Karpas-422 (cell line): ENCODE measurements at places on chromosomes 6 and 20.

DNA sequence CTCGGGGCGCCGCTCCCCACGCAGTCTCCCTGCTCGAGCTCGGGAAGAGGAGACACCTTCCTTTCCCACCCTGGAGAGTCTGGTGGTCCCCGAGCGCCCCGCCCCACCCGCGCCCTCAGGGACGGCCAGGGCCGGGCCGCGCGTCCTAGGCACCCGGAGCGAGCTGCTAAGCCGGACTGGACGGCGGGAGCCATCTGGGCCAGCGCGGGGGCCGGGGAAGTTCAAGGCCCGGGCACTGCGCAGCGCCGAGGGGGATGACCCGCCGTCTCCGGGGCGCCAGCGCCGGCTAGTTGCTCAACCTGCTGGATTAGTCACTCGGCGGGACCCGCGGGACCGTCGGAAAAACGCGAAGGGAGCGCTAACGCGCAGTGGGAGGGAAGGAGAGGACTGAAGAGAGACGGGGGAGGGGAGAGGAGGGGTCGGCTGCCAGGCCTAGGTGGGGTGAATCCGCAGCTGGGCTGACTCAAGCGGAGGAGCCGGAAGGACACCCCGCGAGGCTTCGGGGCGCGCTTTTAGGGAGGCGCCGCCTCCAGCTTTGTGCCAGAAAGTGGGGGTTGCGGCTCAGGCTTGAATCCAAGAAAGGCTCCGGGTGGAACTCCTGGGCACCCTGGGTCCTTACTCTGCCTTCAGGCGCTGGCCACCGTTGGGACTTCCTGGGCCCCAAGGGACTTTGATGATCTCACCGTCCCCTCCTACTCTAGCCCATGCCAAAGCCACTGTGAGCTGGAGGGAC lies 75.7 kb upstream of the FOXP4 start:
- H3K27me3 ChIP-seq: no peaks in the 10 kb centered on the region
- no peaks in the 10 kb centered on the region for H3K4me1 ChIP-seq
- H3K36me3 ChIP-seq: no peaks in the 10 kb centered on the region
- no peak overlapping the region for H3K27ac ChIP-seq
- no peak overlapping the region for H3K4me3 ChIP-seq

DNA sequence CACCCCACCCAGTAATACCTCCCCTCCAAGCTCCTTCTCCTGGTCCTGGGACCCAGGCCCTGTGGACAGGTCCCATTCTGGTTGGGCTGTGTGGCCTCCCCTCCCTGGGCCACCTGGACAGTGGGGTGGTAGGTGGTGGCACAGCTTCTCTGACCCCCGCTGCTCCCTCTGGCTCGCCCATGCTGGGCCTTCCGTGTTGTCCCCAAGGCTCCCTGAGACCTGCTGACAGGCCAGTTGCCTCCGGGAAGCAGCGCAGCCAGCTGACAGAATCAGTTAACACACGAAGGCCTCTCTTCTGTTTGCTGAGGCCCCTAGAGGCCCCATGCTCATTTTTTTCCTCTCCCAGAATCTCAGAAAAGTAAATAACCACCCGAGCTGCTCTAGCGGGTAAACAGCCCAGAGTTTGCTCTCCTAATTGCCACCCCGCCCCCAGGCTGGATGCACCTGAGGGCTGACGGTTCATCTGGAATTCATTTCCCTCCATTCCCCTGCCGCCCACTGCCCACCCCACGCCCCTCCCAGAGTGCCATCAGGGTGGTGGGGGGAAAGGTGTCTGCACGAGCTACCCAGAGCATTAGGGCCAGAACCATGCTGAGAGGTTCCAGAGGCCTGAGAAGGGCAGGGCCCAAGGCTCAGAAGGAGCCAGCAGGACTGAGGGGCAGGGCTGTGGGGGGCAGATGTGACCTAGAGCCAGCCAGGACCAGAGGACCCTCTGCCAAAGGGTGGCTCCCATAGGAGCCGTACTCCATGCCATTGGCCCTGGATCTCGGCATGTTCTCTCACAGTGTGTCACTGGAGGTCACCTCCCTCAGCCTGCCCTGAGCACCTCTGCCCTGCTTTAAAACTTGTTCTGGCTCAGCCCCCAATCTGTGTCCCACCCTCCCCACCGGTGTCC lies 157.5 kb downstream of the GRM4 start:
- no peaks in the 10 kb centered on the region for H3K36me3 ChIP-seq
- no peak overlapping the region for H3K27ac ChIP-seq
- no peak overlapping the region for H3K4me3 ChIP-seq
- H3K27me3 ChIP-seq: no peaks in the 10 kb centered on the region

GRCh38 chr6:82178077-82178758 lies 69.3 kb downstream of the IBTK start:
- no peaks in the 10 kb centered on the region for H3K27me3 ChIP-seq
- no peak overlapping the region for H3K4me3 ChIP-seq
- no peaks in the 10 kb centered on the region for H3K4me1 ChIP-seq

- no peaks in the 10 kb centered on the region for H3K36me3 ChIP-seq
- no peak for DNase-seq
- no peaks in the 10 kb centered on the region for H3K4me1 ChIP-seq
- H3K27ac ChIP-seq: no peak overlapping the region
These were observed 11.9 kb upstream of the KIAA1755 start for GRCh38 chr20:38272398-38272797.

GRCh38 chr6:44270526-44271405 lies 516 bp downstream of the TMEM151B start:
- H3K4me3 ChIP-seq: peak overlapping the region; percentile 47; the same call in 1 of the 2 replicates
- H3K36me3 ChIP-seq: no peaks in the 10 kb centered on the region
- no peaks in the 10 kb centered on the region for H3K27me3 ChIP-seq
- DNase-seq: no peak
- H3K4me1 ChIP-seq: peaks cover 3% of the 10 kb centered on the region; the same call in 1 of the 2 replicates

DNA sequence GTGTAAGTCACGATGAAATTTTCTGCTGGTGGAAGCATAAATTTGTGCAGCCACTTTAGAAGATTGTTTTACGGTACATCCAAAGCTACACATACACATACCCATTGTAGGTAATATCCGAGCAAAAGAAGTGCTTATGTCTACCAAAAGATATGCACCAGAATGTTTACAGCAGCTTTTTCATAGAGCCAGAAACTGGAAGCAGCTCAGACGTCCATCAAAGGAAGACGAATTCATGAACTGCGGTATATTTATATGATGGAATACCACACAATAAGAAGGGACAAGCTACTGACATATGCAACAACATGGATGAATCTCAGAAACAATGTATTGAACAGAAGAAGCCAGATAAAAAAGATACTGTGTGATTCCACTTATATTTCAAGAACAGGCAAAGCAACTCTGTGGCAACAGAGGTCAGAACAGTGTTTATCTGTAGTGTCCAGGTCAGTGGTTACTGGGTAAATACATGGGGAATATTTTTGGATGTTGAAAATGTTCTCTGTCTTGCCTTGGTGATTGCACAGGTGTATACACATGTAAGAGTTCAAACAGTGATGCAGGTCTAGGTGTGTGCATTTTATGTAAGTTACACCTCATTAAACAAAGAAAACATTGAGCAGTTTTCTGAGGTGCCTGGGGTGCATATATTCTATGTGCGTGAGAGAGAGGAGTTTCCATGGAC lies 51.9 kb upstream of the EXOC2 start:
- no peaks in the 10 kb centered on the region for H3K27me3 ChIP-seq
- DNase-seq: peak; percentile 28
- H3K36me3 ChIP-seq: no peaks in the 10 kb centered on the region
- H3K4me1 ChIP-seq: no peaks in the 10 kb centered on the region

- DNase-seq: peak; percentile 55
- H3K27ac ChIP-seq: no peak overlapping the region
- no peaks in the 10 kb centered on the region for H3K36me3 ChIP-seq
- H3K27me3 ChIP-seq: no peaks in the 10 kb centered on the region
- peaks cover 9% of the 10 kb centered on the region for H3K4me1 ChIP-seq
- no peak overlapping the region for H3K4me3 ChIP-seq
These were observed 3.7 kb upstream of the CMTR1 start for GRCh38 chr6:37429352-37429750.

- peak; percentile 62 for DNase-seq
- H3K27me3 ChIP-seq: no peaks in the 10 kb centered on the region
- no peak overlapping the region for H3K4me3 ChIP-seq
- no peaks in the 10 kb centered on the region for H3K4me1 ChIP-seq
- no peak overlapping the region for H3K27ac ChIP-seq
These were observed 75.4 kb upstream of the LAMA2 start for GRCh38 chr6:128807577-128807976.

GRCh38 chr6:76992553-76992952 lies 470.7 kb downstream of the HTR1B start:
- H3K4me1 ChIP-seq: no peaks in the 10 kb centered on the region
- no peak overlapping the region for H3K27ac ChIP-seq
- no peak overlapping the region for H3K4me3 ChIP-seq
- DNase-seq: no peak
- no peaks in the 10 kb centered on the region for H3K27me3 ChIP-seq

DNA sequence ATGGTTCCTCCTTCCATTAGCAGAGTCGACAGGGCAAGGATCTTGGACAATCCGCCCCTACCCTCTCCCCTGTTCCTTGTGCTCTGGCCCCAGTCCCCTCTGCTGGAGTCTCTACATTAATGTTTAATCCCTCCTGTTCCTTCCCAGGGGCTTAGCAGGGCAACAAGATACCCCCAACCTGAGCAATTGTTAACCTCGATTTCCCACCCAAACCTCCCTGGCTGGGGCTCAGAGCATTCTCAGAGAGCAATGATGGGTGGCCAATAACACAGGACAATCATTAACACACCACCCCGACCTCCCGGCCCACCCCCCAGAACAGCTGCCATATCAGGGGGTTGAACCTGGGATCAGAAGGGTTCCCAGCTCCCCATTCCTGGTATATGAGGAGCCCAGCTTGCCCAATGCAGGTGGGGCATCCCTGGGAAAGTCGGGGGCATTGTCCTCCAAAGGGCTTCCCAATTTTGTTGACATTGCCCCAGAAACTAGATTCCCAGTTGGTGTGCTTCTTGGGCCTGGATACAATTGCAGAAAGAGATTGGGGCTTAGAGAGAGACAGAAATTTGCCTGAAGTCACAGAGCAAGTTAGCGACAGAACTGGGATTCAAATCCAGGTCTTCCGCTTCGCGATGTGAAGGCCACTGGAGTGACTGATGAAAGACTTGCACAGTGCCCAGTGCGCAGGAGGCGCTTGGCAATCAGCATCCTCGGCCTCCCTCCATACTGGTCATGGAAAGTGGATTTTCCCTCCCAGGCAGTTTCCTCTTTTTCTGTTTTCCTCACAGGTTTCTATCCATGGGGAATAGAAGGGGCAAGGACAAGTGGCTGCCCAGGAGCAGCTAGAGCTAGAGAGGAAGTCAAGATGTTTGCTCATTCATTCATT lies 59.6 kb upstream of the TTPAL start:
- no peak overlapping the region for H3K27ac ChIP-seq
- no peak overlapping the region for H3K4me3 ChIP-seq
- no peak for DNase-seq
- no peaks in the 10 kb centered on the region for H3K36me3 ChIP-seq
- H3K27me3 ChIP-seq: no peaks in the 10 kb centered on the region
- no peaks in the 10 kb centered on the region for H3K4me1 ChIP-seq

GRCh38 chr6:25995507-25995906 lies 32.9 kb downstream of the TRIM38 start:
- H3K27ac ChIP-seq: no peak overlapping the region
- H3K36me3 ChIP-seq: peaks cover 4% of the 10 kb centered on the region; the same call in 1 of the 2 replicates
- DNase-seq: peak; percentile 51
- peaks cover 39% of the 10 kb centered on the region for H3K4me1 ChIP-seq

DNA sequence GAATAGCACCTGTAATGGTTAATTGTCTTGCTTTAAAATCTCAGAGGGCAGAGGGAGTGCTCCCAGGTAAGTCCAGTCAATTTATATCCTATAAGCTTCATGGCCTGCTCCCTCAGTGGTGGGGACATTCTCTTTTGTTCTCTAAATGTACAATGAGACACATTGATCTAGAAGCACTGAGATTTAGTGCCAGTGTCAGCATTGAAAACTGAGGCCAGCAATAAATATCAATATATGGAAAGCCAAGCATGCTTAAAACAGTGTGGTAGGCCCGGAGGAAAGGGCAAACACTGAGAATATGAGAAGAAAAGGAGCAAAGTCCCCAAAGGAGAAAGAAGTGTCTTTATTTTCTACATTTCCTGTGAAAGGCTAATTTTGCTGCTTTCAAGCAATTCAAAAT lies 68.4 kb upstream of the CCN2 start:
- H3K27ac ChIP-seq: no peak overlapping the region
- H3K36me3 ChIP-seq: no peaks in the 10 kb centered on the region
- H3K4me1 ChIP-seq: no peaks in the 10 kb centered on the region
- no peaks in the 10 kb centered on the region for H3K27me3 ChIP-seq

GRCh38 chr6:5302220-5302946 lies 41.1 kb downstream of the FARS2 start:
- no peak for DNase-seq
- H3K36me3 ChIP-seq: no peaks in the 10 kb centered on the region
- H3K27me3 ChIP-seq: no peaks in the 10 kb centered on the region
- H3K4me3 ChIP-seq: no peak overlapping the region

DNA sequence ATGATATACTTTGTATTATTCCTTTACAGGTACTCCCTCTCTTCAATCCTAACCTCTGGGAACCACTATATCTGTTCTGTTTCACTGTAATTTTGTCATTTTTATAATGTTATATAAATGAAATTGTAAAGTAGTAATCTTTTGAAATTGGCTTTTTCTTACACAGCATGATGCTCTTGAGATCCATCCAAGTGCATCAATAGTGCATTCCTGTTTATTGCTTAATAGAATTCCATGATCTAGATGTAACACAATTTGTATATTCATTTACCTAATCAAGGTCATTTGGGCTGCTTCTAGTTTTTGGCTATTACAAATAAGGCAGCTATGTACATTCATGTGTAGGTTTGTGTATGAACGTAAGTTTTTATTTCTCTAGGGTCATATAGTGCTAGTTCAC lies 174.6 kb downstream of the KHDC1L start:
- H3K36me3 ChIP-seq: no peaks in the 10 kb centered on the region
- H3K27me3 ChIP-seq: no peaks in the 10 kb centered on the region
- no peaks in the 10 kb centered on the region for H3K4me1 ChIP-seq
- no peak overlapping the region for H3K4me3 ChIP-seq

DNA sequence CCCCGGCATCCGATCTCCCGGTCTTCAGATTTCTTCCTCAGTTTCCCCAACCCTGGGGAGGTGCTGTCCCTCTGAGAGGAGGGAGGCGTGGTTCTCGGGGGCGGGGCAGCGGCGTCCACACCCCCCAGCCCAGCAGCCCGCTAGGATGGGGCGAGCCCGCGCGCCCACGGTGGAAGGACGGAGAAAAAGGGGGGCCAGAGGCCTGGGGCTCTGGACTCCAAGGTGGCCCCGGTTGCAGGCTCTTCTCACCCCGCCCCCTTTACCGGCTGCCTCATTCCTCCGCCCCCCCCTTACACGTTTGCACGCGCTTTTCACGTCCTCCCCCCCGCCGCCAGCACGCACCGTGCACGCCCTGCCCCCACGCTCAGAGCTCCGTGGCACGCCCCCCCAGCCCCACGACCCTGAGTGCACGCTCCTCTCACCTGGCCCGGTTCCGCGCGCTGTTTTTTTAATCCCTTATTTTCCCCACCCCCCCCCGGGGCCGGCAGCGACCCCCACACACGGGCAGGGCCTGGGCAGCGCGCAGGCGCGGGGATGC lies 402 bp downstream of the ZBTB12 start:
- H3K27ac ChIP-seq: peak overlapping the region; percentile 51; the same call in 1 of the 2 replicates
- H3K4me3 ChIP-seq: peak overlapping the region; percentile 76
- peak; percentile 88 for DNase-seq
- no peaks in the 10 kb centered on the region for H3K36me3 ChIP-seq
